ENCODE measurements at places on chromosomes 11 and 22.

DNA sequence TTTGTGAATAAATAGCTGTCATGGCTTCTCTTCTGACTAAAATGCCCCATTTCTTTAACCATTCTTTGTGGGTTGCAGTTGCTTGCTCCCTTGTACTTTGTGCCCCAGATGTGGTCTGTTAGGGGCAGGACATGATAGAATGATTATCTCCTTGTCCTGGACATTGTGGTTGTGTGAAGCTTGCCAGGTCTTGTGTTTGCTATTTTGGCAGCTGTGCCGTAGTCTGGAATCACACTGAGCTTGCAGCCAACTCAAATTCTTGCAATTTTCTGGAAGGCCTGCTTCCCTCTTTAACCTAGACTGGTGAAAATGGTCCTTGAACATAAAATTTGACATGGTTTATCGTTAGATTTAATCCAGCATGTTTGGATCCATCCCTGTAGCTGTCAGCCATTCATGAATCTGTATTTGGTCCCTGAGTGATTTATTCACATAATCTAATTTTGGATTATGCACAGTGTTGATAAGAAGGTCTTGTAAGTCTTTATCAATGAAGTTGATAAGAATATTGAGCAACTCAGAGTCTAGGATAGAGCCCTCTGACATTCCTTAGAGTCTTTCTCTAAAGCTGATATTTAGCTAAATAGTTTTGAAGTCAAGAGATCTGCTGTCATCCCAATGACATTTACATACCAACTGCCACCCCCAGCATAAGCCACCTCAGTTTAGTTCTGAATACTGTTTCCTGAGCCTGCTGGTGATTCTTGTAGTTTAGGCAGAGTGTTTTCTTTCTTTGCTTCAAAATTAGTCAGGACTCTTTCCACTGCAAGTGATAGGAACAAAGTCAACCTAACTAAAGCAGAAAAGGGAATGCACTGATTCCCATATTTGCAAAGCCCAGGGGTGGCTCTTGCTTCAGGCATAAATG lies 9.8 kb downstream of the SPON1 start:
- DNase-seq, result peak; percentile 63

DNA sequence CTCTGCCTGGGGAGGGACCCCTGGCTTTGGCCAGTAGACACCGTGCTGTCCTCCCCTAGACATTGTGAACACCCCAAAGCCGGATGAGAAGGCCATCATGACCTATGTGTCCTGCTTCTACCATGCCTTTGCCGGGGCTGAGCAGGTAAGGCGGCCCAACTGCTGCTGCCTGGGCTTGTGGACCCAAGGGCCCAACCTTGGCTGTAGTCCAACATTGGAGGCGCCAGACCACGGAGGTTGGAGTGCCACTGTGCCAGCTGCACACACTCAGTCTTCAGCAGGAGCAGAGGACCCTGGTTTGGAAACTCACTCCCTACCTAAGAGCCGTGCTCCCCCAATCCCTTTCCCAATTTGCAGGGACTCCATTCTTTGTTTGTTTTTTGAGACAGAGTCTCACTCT lies 9.4 kb downstream of the ACTN3 start:
- no peak for DNase-seq

DNA sequence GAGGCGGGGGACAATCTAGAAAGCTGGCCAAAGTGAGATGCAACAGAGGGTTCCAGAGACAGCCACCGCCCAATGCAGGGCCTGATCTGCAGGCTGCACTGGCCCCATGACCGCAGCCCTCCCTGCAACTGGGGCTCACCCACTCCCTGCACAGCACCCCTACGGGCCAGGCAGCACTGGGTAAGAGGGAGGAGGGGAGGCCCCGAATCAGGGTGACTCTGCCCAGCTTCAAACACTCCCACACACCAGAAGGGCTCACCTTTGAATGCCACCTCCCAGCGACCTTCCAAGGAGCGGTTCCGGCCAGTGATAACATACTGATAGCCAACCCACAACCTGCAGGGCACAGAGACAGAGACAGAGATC lies 59.3 kb downstream of the DGCR2 start:
- DNase-seq, result no peak

DNA sequence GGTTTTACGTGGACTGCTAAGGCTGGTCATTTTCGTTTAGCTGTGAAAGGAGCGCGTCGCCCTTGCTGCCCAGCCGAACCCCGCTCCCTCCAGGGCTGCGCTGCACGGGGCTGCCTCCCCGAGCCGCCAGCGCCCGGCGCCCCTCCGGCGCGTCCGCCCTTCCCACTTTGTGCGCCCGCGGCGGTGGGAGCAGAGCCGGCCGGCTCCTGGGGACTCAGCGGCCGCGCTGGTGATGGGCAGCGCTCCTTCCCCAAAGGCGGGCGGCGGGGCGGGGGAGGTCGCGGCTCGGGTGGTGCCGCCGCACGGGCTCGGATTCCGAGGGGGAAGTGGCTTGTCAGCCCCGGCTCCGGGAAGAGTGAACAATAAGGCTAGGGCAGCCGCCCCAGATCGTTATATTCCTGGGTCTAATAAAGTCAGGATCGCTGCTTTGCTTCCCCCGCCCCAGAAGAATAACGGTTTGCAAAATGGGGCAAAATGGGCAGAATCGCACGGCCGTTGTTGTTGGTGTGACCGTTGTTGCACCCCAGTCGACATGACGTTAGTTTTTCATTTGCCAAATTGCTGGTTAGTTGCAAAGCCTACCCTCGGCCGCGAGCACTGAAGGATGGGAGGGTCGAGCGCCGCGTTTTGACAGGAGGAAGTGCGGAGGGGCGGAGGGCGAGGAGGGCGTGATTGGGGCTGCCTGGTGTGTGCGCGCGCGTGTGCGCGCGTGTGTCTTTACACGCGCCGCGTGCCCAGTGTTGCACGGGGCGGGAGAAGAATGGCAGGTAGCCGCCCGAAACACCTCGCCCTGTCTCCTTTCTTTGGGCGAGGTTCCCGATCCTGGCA lies 745 bp downstream of the NCAM1 start:
- DNase-seq, result peak; percentile 57

GRCh38 chr22:27107824-27108223 lies 450.4 kb downstream of the MIAT start:
- no peak for DNase-seq

DNA sequence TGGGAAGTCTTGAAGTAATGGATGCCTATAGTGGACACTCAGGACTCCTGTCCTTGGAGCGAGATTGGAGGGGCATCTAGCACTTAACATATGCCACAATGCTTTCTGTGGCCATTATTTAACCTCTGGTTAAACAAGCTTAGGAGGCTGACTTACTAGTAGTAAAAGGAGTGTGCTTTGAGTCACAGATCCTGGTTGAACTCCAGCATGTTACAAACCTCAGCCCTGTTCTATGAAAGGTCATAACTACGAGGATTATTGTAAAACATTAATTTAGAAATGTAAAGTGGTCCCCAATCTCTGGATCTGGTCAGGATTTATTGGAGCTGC lies 1.1 kb upstream of the LBHD1 start:
- DNase-seq, result no peak

GRCh38 chr22:28869736-28870135 lies 13.6 kb upstream of the ZNRF3 start:
- DNase-seq, result no peak

- no peak for DNase-seq
Measured at GRCh38 chr11:130576146-130576545, 127.7 kb downstream of the ADAMTS15 start.

DNA sequence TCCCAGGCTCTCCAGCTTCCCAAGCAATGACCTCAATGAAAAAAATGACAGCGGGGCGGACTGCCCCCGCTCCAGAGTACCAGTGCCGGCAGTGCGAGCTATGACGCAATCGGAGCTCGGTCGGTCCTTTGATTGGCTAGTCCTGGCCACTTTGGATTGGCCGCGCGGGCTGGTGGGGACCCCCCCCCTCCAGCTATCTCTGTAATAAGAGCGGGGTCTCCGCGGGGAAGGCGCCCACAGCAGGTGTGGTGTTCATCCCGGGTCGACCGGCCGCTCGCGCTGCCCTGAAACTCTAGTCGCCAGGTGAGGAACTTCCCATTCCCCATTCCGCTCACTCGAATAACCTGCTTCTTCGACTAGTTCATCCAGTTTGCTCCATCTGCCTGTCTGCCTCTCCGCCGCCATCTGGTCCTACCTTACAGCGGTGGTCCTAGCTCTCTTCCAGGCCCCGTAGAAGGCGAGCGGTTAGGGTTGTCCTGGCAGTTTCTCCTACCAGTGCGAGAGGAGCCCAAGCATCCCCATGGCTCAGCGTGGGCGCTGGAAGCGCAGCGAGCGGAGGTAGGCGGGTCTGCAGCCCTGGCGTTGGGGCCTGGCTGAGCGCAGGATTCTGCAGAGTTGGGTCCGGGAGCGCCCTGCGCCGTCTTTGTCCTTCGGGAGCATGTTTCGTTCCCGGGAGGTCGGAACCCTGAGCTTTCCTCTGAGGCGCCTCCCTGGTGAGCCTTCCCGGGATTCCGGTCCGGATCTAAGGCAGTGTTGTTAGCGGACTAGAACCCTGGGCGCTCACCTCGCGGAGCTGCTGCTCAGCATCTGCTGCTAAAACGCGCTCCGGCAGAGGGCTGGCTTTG lies at the start of gene CALCB:
Gene CALCB (plus strand): TSS at position 233 of the 845 bp plus-strand sequence. CDS start 1,126 bp downstream, outside the sequence.
- peak; percentile 25 for DNase-seq
